ENCODE measurements at places on chromosomes 12 and 14. TPM values are rescaled to one million over a fixed set of nuclear protein-coding genes. Genes with fewer than 3 reads are reported as not detected.
A peak's percentile ranks its signal among the peaks of the same experiment; 100 is the strongest.

- DNase-seq = peak; percentile 66
These were observed 58.4 kb upstream of the BDKRB2 start for GRCh38 chr14:96146131-96146771.

GRCh38 chr14:39683691-39684260, 251.5 kb upstream of the FBXO33 start:
- peak; percentile 2 for DNase-seq

- DNase-seq = peak; percentile 71
These were observed 328.6 kb downstream of the PCNX1 start for GRCh38 chr14:71235875-71236274.

The HNRNPC gene
- 509 TPM for total RNA-seq

The LRRC43 gene
- total RNA-seq = 0.51 TPM

The MORN3 gene
- total RNA-seq = 0.41 TPM

GRCh38 chr14:103562179-103562428, 353 bp downstream of the BAG5 start:
- DNase-seq = peak; percentile 56

DNA sequence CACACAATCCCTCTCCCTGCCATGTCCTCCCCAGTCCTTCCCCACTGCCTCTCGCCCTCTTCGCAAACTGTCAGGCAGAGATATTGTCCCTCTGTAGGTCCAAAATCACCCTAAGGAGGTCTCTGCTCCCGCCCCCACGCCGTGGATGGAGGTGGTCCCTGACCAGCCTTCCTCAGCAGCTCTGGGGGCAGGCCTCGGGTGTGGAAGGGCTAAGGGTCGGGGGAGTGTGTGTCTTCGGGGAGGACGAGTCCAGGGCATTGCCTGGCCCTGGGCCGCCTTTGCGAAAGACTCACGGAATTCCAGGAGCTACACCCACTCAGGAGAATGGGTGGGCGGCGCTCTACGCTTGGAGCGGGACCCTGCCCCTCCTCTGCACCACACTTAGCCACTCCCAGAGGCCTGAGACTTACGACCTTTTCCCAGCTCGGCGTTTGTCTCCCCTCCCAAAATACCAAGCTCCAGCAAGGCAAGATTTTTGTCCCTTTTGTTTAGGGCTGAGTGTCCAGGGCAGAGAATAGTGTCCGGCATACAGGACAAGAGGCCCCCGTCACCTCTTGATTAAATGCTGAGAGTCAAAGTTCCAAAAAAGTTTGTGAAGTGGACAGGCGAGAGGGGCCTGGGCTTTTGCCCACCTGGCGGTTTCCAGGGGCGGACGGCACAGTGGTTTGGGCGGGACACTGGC, 881 bp downstream of the PYGL start:
- DNase-seq = peak; percentile 47

DNA sequence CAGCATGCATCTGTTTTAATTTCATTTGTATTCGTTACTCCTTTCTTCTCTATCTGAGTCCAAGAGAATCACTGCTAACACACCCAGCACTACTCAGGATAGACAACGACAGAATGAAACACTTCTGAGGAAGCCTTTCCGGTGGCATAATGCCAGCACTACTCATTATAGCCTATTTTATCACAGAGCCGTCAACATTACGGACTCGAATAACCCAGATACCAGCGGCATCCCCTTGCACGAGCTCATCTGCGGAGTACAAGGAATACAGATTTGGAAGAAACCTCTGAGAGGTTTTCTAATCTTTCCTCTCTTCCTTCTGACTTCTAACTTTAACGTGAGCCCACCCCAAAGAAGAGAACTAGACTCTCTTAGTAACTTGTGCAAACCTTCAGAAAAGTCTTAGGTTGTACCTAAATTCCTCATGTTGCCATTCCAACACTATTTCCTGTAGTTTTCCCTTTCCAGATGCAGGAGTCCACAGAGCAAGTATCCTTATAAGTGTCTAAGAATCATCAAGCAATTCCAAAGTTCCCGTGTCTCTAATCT, 248.1 kb downstream of the APAF1 start:
- DNase-seq = peak; percentile 8

DNA sequence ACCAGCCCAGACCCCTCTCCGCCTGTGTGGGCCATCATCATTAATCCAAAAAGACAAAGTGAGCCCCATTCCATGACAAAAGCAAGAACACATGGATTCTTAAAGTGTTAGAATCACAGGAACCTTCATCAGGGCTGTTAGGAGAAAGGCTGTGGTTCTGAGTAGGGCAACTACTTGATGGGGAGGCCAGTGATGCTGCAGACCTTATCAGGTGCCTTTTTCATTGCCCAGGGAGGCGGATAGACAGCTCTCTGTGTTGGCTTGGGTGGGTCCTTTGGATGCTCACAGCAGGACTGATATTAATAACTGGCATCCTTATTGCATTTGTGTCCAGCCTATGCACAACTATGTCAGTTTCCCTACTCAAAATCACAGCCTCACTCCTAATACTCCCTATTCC, 2.3 kb downstream of the HEBP1 start:
- no peak for DNase-seq

GRCh38 chr14:93543766-93544165, 113.0 kb downstream of the UNC79 start:
- DNase-seq = peak; percentile 25

DNA sequence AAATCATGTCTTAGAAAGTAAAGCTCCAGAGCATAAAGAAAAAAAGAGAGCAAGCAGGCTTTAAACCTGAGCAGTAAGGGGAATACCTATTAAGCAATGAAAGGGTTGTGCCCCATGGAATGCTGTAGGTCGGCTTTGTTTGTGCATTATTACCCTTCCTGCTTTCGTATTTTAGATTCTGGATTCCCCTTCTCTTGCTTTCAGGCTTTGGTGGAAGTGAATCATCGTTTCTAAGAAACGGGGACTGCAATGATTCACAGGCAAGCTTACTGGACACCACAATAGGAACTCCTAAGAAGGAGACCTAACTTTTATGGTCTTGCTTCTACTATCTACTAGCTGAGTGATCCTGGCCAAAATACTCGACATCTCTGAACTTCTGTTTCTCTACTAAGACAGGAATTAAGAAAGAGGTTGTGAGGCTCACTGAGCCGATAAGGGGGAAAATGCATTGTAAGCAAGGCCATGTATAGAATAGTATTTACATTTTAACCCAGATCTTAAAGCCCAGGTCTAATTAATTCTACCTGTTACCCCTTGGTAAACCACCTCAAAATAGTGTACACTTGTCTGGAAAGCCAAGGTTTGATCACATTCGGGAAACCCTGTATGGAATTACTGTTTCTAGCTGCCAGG, 1.2 kb upstream of the BMAL2 start:
- DNase-seq = no peak

DNA sequence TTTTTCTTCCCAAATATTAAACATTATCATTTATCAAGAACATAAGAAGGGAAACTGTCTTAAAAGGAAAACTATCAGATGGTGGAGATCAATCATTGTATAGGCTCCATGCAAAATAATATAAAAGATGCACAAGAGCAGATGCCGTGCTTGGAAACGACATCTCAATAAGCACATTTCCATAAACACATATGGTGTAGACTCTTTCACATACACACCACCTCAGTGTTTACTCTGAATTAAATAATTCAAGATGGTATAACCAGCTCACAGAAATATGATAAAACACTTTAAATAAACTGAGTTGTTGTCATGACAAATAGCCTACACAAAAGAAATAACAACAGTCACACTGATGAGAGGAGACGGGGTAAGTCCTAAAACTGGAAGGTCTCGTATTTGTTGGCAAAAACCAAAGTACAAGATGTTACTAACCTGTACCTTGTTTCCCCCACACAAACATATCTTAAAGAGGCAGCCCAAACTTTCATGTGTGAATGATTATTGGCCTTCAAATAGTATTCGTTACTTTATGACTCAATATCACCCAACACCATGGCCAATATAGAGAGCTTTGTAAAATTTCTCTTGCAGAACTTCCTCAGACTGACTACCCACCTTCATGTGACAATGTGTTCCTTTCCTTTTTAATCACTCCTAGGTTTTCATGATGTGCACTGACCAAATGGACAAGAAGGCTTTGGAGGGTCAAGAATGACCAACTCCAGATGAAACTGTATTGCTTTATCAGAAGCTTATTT, 48.6 kb upstream of the TMPO start:
- DNase-seq = peak; percentile 28

The ACADS gene
- 33.0 TPM for total RNA-seq

GRCh38 chr12:27828196-27828595, 48.2 kb upstream of the MANSC4 start:
- no peak for DNase-seq

DNA sequence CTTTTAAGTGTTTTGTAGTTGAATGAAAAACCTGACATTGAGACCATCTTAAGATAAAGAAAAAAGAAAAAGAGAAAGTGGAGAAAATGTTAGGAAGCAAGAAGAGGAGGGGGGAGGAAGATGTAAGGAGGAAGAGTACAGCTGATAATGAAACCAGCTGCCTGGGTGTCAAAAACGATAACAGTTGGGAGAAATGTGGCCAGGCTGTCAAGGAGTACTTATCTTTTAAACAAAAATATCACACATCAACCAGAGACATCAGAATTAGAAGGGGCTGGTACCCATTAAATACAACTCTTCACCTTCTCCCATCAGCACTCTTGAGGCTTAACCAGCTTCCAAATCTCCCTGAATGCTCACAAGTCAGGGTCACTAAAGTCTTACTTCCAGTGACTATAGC, 4.5 kb downstream of the SLC11A2 start:
- no peak for DNase-seq

GRCh38 chr14:29672831-29673230, 254.8 kb downstream of the PRKD1 start:
- DNase-seq = no peak

The FITM1 gene
- 132 TPM for total RNA-seq

DNA sequence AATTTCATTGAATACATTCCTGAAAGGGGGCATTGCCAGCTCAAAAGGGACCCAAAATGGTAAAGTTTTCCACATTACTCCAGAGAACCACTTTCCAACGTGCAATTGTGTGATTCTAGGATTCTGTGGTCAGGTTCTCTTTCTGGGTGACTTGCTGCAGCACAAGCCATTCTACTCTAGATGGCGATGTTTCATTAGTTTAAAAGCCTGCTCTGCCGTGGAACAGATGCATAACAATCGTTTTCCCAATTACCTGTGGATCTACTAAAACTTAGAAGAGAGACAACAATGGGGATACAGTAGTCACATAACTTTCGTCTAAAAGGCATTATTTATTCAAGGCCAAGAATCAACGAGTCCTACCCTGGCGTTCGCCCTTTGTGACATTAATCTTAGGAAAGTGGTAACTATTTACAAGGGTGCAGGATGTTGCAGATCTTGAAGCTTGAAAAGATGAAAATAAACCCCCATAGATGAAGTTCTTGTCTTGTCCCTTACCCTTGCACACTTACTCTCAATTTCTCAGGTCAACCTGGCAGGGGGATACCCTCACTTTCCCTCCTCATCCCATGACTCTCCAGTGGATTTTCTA, 400.9 kb downstream of the SNAPC1 start:
- DNase-seq = peak; percentile 72

- DNase-seq = no peak
These were observed 422.1 kb downstream of the RPS29 start for GRCh38 chr14:49164074-49164473.

The SMIM41 gene
- 0.82 TPM for total RNA-seq

- DNase-seq = no peak
These were observed 239.2 kb downstream of the MSRB3 start for GRCh38 chr12:65517656-65518210.

The TEX22 gene
- total RNA-seq = not detected

GRCh38 chr12:130423991-130424857, 86.5 kb downstream of the PIWIL1 start:
- no peak for DNase-seq

All from tongue (tissue), 3 donors.